CD4-positive, alpha-beta T cell treated with Interleukin-10 for 1 hour (primary cell): ENCODE measurements at places on chromosomes 5 and 9.

DNA sequence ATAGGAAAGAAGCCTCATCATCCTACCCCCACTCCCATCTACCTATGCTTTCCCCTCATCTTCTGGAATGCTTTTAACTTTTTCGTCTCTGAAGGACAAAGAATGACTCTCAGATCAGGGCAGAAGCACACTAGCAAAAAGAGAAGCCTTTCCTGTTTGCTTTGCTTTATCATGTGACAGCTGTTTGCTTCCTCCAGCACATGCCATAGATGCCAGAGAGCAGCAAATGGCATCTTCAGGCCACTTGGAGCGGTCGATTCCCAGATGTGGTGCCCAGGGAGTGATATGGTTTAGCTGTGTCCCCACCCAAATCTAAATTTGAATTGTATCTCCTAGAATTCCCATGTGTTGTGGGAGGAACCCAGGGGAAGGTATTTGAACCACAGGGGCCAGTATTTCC, 294.8 kb downstream of the GADD45G start:
- DNase-seq = no peak

DNA sequence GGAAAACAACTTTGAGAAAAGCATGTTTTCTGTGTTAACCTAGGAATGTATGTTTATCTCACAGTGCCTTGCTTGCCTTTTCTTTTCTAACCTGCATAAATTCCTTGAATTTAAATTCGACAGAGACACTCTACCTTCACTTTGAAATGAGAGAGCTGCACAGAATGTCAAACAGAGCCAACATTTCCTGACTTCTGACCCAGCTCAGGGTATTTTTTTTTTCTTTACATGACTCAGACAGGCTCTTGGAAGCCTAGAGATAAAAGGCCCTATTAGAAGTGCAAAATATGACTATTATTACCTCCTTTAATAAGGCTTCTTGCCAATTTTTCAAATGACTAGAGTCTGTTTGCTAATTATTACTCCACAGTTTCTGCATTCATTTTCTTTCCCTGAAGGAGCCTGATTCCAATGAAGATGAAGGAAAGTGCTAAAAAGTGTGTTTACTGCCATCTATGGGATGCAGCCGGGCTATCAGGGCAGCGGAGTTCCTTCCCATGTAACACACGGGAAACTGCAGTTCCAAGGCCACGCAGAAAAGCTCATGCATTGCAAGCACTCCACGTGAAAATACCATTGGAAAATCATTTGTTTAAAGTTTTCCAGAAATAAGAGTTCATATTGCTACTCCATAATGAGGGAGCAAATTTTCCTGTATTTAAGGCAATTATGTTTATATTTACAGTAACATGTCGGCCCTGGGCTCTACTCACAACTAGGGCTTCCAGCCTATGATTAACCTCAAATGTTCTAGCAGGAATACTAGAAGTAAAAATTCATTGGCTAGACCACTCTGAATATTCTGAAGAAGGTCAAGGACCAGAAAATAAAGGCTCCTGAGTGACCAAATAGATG, 485.6 kb downstream of the ZSWIM6 start:
- no peak for DNase-seq

DNA sequence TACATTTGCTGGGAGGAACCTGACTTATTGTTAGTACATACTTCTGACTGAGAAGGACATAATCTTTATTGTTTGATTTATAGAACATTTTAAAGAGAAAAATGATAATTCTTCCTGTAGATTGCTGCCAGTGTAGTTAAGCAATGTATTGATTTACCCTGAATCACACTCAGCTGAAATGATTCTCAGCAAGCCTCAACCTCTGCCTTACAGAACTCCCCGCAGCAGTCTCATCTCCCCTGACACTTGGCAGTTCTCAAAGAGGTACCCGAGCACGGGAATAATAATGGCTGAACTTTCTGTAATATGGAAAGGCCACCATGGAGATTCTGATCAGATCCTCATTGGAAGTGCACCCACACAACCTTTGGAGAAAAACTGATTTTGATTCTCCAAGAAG, 74.9 kb upstream of the RFX3 start:
- DNase-seq = no peak

- DNase-seq = no peak
These were observed 215.5 kb upstream of the TMEM161B start for GRCh38 chr5:88483964-88484672.

- no peak for DNase-seq
These were observed 211.6 kb upstream of the MPDZ start for GRCh38 chr9:13491138-13491492.

GRCh38 chr9:127858041-127858512, 3.6 kb upstream of the ENG start:
- no peak for DNase-seq

GRCh38 chr9:34317436-34317835, 11.6 kb downstream of the KIF24 start:
- no peak for DNase-seq

GRCh38 chr5:34717426-34718327, 61.5 kb downstream of the RAI14 start:
- DNase-seq = no peak

DNA sequence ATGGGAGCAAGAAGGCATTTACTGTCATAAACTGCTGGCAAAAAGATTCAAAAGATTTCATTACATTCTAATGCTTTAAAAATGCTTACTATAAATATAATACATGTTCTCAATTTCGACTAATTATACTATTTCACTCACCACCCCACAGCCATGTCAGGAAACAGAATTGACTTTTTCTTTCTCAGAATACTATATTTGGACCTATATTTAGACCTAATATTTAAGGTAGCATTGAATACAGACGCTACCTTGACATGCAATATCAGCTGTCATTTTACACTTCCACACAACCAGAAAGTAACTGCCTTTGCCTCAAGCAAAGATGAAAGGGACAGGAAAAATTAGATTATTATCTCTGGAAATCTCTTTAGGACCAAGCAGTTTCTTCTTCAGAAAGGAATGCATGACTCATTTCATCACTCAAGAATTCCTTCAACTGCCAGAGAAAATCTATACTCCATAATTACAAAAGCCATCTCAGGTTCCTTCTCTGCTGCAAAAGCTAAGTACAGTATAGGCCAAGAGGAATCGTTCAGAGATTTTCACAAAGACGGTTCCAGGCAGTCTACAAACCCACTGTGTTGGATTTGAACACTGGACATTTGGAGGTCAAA, 11.8 kb upstream of the UBE2QL1 start:
- DNase-seq = no peak

- no peak for DNase-seq
These were observed 95.1 kb upstream of the VCAN start for GRCh38 chr5:83376461-83376860.

GRCh38 chr5:454936-455335, 12.0 kb downstream of the EXOC3 start:
- DNase-seq = no peak

- no peak for DNase-seq
These were observed 131.7 kb upstream of the GPR151 start for GRCh38 chr5:146647656-146648199.

DNA sequence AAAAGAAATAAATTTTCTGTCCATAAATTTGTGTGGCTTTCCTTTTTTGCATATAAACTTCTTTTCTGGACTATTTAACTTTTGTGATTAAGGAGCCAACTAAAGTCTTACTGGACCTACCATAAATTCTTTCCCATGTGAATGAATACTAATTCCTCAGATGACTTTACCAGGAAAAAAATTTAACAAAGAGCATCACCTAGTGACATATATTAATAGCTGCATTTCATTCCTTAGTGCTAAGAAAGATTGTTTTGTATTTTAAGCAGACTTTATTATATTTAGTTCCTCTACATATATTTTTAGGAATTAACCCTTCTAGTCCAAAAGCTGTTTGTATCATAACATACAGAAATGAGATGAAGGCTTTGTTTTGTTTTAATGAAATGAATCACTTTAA, 64.4 kb downstream of the C9orf85 start:
- no peak for DNase-seq

DNA sequence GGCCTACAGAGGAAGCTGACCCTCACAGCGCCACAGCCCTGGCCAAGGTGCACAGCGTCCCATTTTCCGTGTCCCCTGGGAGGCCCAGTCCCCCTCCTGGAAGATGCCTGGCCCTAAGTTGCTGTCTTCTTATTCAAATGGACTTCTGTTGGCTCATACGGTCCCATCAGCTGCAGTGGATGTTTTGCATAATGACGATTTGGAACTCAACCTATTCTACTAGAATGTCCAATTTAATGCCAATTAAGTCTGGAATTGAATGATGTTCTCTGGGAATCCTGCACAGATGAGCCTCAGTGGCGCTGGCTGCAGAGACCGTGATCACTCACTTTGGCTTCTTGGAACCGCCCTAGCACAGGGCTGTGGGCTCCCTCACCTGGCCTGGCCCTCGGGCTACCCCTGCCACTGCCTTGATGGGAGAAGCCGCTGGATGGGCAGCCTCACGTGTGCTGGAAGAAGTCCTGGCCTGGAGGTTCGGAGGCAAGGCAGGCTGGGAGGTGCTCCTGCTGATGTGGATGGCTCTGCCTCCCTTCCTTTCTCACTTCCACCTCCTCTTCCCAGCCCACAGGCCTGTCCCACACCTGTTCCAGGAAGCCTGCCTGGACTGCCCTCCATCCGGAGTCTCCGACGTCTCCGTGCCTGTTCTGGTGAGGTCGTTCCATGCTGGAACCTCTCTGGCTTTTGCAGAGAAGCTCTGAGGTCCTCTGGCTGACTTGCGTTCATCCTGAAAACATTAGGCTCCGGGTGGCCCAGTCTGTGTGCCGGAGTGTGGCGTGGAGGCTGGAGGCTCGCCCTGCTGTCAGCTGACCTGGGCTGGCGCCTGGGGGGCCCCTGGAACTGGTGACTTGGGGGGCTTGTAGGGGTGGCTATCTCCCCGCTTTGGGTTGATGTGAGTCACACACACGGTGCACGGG, 147.1 kb downstream of the RXRA start:
- no peak for DNase-seq

DNA sequence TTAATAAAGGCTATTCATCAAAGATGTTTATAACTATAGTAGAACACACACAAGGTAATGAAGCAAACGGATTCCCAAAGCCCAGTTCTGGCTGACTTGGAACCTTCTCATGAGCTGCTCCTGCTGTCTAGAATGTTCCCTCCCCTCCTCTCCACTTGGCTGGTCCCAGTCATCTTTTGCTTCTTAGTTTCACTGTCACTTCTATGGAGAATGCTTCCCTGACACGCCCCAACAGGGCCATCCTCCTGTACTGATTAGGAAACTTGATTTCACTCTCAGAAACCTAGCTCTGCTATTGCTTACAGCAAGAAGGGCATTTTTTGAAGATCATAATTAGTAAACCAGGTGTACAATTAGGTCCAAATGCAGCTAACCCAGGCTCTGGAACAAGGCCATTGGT, 3.2 kb upstream of the RAPGEF1 start:
- DNase-seq = no peak

DNA sequence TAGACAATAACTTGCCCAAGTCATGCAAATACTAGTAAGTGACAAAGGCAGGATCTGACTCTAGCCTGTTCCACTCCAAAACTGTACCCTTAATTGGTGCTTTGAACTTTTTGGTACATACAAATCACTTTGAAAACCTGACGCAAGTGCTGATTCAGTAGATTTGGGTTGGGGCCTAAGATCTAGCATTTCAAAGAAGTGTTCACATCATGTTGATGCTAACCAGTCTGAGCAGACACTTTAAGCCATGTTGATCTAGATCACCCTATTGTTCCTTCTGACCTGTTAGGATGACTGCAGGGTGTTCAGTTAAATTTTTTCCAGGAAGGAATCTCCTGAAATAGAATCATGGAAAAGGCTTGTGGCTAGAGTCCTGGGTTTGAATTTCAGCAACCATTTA, 57.7 kb upstream of the CPEB4 start:
- DNase-seq = no peak

GRCh38 chr5:168879331-168879730, 300.2 kb upstream of the PANK3 start:
- no peak for DNase-seq

DNA sequence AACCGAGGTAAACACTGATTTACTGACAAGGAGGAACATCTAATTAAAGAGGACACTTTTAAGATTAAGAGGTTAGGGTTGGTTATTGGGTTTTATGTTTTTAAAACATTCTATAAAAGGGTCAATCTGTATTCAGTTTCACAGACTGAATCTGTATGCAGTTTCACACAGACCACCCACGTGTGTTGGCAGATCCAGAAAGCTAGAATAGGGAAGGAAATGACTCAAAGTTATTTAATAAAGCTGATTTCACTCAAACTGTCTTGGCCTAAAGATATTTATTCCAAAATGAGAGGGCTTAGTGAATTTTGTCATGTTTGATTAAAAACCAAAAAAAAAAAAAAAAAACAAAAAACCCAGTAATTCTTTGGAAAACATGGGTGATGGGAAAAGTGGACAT, 140.2 kb downstream of the SLC24A2 start:
- DNase-seq = no peak

GRCh38 chr9:85740787-85741094, 1.0 kb downstream of the AGTPBP1 start:
- no peak for DNase-seq

DNA sequence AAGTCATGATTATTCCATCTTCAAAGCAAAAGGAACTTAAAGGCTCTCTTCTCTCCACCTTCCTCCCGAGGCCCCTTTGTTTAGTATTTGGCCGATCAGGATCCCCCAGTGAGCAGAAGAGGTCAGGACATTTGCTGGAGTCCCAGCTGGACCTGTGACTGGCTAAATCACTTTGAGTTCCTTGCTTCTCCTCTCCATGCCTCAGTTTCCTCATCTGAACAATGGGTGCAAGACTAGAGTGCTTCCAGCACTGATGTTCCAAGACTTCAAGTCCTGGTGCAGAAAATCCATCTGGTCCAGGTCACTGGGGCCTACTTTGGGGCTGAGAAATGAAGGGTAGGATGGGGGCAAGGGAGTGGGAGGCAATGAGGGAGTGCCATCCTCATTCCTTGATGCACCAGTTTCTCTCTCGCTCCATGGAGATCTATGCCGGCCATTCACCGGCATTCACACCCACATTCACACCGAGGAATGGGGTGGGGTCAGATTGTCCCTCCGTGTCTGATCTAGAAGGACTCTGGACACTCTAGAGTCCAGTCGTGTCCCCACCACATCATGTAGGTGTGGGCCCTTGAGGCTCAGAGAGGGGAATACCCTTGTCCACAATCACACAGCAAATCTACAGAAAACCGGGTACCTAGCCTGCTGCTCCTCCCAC, 38.7 kb upstream of the IL17B start:
- DNase-seq = no peak

DNA sequence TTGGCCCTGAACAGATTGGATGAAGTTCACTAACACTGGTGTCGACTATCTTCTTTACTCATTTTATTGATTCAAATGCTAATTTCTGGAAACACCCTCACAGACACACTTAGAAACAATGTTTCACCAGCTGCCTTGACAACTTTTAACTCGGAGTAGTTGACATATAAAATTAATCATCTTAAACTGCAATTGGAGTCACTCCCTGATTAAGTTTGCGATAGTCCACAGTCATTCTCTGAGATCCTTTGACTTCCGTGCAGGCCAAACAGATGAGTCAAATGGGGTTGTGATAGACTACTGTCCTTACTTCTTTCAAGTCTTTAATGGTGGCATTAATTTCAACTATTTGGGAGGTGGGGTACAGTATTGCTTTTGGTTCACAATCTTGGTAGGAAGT, 114.4 kb upstream of the PCSK1 start:
- no peak for DNase-seq
